ENCODE measurements at places on chromosomes 13 and 19.

GRCh38 chr13:101116341-101116740, 300.0 kb downstream of the NALCN start:
- DNase-seq = no peak

- no peak for DNase-seq
These were observed 3.1 kb upstream of the UBE2M start for GRCh38 chr19:58561373-58562121.

DNA sequence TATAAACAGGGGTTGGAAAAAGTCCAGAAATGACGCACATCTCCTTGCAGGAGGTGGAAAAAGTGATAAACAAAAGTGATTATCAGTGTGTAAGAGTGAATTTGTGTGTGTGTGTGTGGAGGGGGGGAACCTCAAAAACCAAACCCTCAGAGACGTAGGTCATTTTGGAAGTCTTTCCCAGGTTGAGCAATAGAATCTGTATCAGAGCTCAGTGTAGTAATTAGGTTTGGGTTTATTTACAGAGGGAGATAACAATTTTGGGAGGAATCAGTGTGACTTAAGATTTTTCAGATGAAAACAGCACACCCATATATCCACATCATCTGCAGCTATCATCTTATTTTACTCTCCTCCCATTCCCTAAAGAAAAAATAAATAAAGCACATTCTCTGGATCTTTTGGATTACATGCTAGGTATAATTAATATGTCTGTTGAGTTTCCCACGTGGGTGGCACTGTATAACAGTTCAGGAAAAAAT, 406.4 kb downstream of the FGF9 start:
- DNase-seq = no peak

DNA sequence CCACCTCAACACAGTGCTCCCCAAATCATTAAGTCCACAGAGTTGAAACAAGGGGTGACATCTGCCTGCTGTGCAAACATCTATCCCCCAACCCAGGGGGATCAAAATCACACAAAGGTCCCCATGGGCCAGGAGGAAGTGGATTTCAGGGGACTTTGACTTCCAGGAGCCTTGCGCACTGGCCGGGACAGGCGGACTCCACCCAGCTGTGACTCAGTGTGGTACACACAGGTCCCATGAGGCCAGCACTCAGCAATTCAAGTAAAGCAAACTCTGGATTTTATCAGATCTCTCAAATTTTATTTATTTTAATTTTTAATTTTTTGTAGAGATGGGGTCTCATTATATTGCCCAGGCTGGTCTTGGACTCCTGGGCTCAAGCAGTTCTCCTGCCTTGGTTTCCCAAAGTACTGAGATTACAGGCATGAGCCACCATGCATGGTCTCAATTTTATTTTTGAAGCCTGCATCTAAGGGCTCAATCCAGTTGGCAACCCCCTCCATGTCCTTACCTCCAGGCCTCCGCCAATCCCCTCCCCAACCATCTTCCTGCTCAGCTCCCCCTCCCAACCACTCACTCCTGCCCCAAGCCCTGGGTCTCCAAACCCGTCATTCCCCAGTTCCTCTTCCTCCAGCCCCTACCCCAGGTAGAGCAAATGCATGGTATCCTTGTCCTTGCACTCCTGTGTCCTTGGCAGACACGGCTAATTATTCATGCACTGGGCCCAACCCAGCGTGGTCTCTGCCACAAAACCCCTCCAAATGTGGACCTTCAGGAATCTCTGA, 18.2 kb downstream of the ARHGAP33 start:
- no peak for DNase-seq

GRCh38 chr19:5097959-5098623, 129.2 kb downstream of the KDM4B start:
- no peak for DNase-seq

GRCh38 chr13:43368003-43368402, 344.6 kb downstream of the DNAJC15 start:
- DNase-seq = no peak

- no peak for DNase-seq
These were observed 87.2 kb upstream of the TNFSF11 start for GRCh38 chr13:42486711-42487198.

- no peak for DNase-seq
These were observed 493 bp downstream of the YIPF2 start for GRCh38 chr19:10927730-10928562.

DNA sequence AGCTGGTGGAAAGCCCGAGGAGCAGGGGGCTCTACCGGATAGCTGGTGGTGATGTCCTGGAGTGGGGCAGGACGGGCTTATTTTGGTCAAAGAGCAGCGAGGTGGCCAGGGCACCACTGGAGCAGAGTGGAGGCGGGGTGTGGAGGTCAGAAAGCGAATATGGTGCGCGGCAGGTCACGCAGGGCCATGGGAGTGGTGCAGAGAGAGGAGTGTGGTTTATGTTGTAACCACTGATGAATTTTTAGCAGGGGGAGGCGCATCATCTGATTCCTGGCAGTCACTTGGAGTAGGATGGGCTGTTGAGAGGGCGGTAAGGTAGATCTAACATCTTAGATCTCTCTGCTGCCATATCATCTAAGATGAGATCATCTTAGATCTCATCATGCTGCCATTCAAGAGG, 1.4 kb upstream of the ZNF414 start:
- DNase-seq = peak; percentile 29

GRCh38 chr19:6481541-6482342, at the start of gene DENND1C:
TSS of gene DENND1C (minus strand) at chr19:6481787. CDS start at chr19:6481695, 92 bp downstream.
- peak; percentile 48 for DNase-seq

GRCh38 chr13:75160984-75161383, 321.0 kb downstream of the TBC1D4 start:
- DNase-seq = no peak

- no peak for DNase-seq
These were observed 22.0 kb downstream of the COL4A1 start for GRCh38 chr13:110284779-110285484.

DNA sequence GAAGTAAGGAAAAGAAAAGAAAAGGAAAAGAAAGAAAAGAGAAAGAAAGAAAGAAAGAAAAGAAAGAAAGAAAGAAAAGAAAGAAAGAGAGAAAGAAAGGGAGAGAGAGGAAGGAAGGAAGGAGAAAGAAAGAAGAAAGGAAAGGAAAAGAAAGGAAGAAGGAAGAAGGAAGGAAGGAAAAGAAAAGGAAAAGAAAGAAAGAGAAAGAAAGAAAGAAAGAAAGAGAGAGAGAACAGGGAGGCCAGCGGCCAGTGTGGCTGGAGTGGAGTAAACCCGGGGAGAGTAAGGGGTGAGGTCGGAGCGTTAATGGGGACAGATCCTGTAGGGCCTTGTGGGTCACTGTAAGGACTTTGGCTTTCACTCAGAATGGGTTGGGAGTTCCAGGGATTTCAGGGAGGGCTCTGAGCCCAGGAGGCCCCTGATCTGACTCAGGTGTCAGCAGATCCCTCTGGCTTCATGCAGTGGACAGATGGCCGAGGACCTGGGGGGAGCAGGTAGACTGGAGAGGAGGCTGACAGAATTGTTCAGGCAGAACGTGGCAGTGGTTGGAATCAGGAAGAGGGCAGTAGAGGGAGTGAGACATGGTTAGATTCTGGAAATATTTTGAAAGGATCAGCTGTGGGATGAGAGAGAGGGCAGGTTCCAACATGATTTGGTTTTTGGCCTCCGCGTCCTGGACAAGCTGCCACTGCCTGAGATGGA, 19.8 kb upstream of the FXYD3 start:
- DNase-seq = no peak

DNA sequence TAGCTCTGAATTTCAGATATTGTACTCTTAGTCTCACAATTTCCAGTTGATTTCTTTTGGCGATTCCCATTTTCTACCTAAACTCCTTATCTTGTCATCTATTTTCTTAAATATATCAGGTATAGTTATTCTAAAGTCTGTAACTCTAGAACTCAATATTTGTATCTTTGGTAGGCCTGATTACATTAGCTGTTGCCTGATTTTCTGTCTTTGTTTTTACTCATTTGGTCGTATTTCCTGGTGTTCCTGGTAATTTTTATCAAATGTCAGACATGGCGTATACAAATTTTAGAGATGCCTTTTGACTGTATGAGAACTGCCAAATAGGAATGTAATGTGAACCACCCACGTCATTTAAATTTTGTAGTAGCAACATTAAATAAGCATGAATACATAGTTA, 266.7 kb downstream of the ZNF536 start:
- DNase-seq = no peak

- DNase-seq = no peak
These were observed 777.0 kb upstream of the SLITRK1 start for GRCh38 chr13:84659359-84659661.

DNA sequence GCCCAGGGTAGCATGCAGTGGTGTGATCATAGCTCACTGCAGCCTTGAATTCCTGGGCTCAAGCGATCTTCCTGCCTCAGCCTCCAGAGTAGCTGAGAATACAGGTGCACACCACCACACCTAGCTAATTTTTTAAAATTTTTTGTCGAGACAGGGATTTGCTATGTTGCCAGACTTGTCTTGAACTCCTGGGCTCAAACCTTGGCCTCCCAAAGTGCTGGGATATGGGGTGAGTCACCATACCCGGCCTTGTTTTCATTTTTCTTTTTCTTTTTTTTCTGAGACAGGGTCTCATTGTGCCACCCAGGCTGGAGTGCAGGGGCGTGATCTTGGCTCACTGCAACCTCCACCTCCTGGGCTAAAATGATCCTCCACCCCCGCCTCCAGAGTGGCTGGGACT, 38.7 kb downstream of the KEAP1 start:
- DNase-seq = no peak

DNA sequence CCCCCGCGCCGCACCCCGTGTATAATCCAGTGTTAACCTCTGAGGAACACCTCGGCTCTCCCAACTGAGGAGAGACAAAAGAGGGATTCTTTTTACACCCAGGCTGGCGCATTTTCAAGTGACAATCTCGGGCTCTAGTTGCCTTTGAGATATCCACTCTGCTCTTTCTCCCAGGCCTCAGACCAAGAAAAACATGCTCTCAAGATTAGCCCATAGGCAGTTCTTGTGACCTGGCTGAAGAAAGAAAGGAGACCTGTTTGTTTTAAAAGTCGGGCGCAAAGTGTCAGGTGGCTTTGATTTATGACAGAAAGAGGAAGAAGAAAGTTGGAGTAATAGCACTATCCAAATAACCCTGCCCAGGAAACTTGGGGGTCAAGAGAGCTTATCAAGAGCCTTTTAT, 27.3 kb downstream of the SHISA2 start:
- DNase-seq = no peak

DNA sequence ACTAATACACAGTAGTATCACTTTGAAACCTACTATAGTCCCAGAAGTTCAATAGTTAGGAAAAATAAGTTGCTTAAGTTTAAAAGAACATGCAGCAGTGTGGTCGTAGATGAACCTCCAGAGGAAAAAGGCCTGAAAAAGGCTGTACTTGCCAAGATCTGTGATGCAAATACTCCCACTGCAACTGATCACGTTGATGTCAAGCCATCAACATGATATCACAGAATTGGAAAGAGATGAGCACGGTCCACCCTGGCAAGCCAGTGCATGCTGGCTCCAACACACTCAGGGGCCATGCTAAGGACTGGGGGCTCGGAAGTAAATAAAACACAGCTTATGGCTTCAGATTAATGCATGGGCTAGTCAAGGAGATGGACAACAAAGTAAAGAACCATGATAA, 71.8 kb upstream of the LRCH1 start:
- DNase-seq = no peak

DNA sequence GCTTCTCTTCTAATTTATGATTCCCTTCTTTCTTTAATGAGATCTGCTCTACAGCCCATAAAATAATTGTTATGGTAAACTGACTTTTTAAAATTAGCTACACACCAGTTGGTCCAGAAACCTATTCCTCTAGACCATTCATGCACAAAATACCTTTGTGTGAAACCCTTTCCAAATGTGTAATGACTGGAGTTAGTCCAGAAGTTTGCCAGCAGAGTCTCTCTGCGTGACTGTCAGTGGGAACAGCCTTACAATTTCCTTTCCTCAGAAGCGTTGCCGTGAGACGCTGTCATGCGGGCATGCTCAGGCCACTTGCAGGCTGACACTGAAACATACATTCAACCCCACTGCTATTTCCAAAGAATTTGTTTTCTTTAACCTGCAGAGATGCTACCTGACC, 965.2 kb downstream of the PCDH9 start:
- DNase-seq = no peak

- DNase-seq = no peak
These were observed 11.4 kb upstream of the ZNF91 start for GRCh38 chr19:23406721-23407120.
